CD4-positive, alpha-beta T cell (primary cell): ENCODE measurements at places on chromosomes 13 and 19. TPM values are rescaled to one million over a fixed set of nuclear protein-coding genes. Genes with fewer than 3 reads are reported as not detected.

GRCh38 chr13:69553976-69554375 lies 553.6 kb upstream of the ATXN8OS start:
- no peak for DNase-seq

- no peak for DNase-seq
Observed at GRCh38 chr19:13069415-13070359, 33.0 kb downstream of the LYL1 start.

GRCh38 chr13:90701264-90701663 lies 646.2 kb upstream of the MIR17HG start:
- no peak for DNase-seq

GRCh38 chr19:13176345-13176744 lies 26.1 kb downstream of the IER2 start:
- no peak for DNase-seq

DNA sequence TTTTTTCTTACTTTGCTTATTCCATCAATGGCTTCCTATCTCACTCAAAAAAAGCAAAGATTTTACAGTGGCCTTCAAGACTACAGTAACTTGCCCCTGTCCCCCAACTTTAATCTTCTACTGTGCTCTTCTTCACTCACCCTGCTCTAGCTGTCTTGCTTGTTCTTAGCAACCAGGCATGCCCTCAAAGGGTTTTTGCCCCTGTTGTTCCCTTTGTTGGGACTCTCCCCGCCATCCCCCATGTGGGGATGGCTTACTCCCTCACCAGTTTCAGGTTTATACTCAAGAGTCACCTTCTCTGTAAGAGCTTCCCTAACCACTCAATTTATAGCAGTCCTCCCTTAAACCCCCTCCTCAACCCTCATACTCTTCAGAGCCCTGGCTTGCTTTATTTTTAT lies 5.4 kb downstream of the MTMR6 start:
- DNase-seq: no peak

GRCh38 chr19:13766095-13766481 lies 1.8 kb downstream of the MRI1 start:
- no peak for DNase-seq

CD79A gene
- 3.7 TPM for total RNA-seq

SMIM44 gene
- not detected for total RNA-seq

F10 gene
- not detected for total RNA-seq

GRCh38 chr19:33825556-33825955 lies 28.9 kb downstream of the KCTD15 start:
- no peak for DNase-seq

CEACAM3 gene
- not detected for total RNA-seq

DNA sequence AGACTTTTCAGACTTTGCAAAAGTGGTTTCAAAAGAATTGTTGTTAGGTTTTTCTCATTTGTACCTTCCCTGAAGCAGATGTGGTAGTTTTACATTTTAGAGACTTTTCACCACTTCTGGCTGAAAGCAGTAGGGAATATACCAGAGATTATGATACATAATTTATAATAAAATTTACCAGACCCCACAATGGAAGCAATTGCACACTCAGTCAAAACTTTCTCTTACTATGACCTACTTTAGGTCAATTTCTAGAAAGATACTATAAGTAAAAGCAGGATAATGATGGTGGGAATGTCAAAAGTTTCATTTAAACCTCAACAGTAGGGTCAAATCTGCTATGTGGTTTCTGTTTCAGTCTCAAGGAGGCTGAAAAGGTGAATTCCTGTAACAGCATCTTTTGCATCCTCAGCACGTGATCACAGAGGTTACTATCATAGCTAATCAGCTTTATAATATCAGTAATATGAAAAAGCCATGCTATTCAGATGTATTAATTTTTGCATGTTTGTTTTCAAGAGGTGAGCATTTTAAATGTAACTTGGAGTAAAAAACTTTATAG lies 26.9 kb downstream of the PCCA start:
- DNase-seq: no peak

PSENEN gene
- 7.3 TPM for total RNA-seq

DNA sequence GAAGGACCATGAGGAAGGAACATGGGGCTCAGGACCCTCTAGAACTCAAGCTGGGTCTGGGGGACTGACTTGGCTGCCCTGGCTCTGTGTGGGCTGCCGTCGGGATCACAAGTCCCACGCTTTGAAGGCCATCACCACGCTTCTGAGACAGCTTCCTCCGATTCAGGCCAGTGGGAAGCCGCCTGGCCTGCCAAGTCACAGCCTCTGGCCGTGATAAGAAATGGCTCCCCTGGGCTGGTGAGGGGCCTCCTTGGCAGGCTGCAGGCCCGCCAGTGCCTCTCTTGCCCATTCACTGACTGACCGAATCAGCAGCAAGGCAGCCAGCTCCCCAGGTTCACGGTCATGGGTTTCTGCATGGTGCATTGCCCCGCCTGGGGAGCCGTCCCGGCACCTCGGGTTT lies 48.8 kb downstream of the COMP start:
- no peak for DNase-seq

GRCh38 chr13:99796175-99796819 lies 175.3 kb downstream of the ZIC5 start:
- no peak for DNase-seq

CLEC4G gene
- total RNA-seq: not detected

AKAP8L gene
- 157 TPM for total RNA-seq

SBK2 gene
- not detected for total RNA-seq
